SK-N-SH (cell line): ENCODE measurements at places on chromosomes 2 and 18. TPM values are rescaled to one million over a fixed set of nuclear protein-coding genes. Genes with fewer than 3 reads are reported as not detected.

DNA sequence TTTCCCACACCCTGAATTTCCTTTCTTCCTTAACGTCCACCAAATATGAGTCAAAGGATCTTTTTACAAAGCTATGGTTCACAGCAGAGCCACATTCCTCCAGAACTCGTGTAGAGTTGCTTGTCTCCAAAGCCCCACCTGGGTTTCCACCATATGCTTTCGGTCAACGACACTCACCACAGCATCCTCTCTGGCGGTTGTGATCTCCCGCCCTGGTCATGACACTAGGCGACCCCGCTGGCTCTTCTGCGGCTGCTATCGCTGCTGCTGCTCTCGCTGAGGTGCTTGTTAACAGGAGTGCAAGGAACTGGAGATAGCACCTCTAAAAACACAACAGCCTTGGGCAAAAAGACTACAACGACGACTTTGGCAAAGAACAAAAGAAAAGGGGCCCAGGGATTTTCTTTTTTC is 340 bp downstream of the SLC40A1 start:
- peak; percentile 65 for DNase-seq

- DNase-seq: no peak
These were observed 987.4 kb downstream of the SUCLG1 start for GRCh38 chr2:83471655-83472054.

DNA sequence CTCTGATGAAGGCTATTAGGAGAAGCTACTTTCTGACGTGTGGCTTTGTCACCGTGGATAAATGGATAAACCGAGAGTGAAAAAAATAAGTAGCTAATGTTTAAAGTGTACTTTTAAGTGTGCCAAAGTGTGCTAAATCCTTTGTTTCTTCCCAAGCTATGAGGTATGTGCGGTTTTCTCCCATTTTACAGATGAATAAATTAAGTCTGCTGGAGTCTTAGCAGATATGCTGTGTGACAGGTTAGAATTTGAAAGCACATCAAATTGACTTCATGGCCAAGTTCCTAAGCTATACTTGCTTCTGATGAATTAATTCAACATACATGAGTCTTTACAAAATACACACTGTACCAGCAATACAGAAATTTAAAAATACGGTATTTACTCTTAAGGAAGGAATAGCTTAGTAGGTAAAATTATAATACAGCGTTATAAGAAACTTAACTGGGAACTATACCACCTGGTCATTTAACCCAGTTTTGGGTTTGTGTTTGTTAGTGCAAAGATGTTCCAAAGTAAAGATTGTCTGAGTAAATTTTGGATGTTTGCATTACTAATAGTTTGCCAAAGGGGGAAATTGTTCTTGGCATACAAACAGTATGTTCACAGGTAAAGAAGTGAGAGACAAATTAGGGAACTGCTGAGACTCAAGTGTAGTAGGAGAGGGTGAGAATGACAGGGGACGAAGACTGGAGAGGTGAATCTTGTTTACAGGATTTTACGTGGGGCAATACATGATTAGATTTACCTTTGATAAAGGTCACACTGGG is 1.4 kb downstream of the AGPS start:
- DNase-seq: no peak

- no peak for DNase-seq
These were observed 97.9 kb upstream of the TAF1B start for GRCh38 chr2:9745153-9745899.

GRCh38 chr2:231359441-231359840 is 36.1 kb upstream of the B3GNT7 start:
- no peak for DNase-seq

GRCh38 chr2:230591850-230592249 is 120.8 kb upstream of the CAB39 start:
- DNase-seq: no peak

DNA sequence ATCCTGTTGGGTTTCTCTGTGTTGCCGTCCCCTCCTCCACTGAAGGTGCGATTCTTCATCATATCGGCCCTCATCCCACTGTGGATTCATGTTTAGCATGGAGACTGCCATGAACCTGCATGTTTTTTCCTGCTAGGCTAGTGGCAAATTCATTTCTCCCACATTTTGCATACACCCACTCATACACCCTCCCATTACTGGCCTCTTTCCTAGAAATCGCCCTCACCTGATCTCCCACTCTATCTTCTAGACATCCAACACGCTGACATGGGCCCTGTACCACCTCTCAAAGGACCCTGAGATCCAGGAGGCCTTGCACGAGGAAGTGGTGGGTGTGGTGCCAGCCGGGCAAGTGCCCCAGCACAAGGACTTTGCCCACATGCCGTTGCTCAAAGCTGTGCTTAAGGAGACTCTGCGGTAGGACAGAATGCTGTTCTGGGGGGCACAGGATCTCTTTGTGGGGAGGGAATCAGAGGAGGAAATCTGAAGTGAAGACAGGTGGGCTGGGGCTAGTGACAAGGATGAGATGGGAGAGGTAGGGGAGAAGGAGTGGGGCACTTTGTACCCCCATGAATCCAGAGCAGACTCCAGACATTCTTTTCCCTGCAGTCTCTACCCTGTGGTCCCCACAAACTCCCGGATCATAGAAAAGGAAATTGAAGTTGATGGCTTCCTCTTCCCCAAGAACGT is 17.7 kb downstream of the PRKAG3 start:
- no peak for DNase-seq

GRCh38 chr2:216084547-216084946 is 2.8 kb downstream of the TMEM169 start:
- DNase-seq: no peak

- no peak for DNase-seq
These were observed 1.1 kb downstream of the COBLL1 start for GRCh38 chr2:164840458-164840929.

- DNase-seq: no peak
These were observed 113.6 kb upstream of the APCDD1 start for GRCh38 chr18:10340821-10341220.

- no peak for DNase-seq
These were observed 65.1 kb upstream of the TMEM17 start for GRCh38 chr2:62570861-62571698.

- peak; percentile 76 for DNase-seq
These were observed 69.9 kb upstream of the ITGB6 start for GRCh38 chr2:160269803-160270570.

DNA sequence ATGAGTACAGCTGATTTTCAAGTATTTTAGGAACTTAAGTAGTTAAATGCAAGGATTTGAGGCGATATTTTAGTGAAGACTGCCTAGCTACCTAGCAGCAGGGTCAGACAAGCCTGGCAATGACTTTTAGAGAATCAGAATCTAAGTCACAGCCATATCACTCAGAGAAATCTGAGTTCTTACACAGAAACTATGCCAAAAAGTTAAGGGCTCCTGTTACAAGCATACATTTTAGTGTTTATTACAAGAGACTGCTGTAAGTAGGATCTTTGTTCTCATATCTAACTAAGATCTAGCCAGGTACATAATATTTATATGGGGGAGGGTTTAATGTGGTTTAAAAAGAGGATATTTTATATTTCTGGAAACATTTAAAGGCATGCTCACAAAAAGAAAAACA is 37.5 kb downstream of the MAP4K3 start:
- no peak for DNase-seq

The RAMP1 gene
- 21.2 and 27.9 TPM in 2 replicates for polyA plus RNA-seq

The BCL11A gene
- 1.9 and 2.4 TPM in 2 replicates for polyA plus RNA-seq

The EHD3 gene
- 45.3 and 45.4 TPM in 2 replicates for polyA plus RNA-seq
